AG09309 (cell line): ENCODE measurements at places on chromosomes 11 and 22.
A peak's percentile ranks its signal among the peaks of the same experiment; 100 is the strongest.

- DNase-seq, result no peak
These were observed 34.6 kb downstream of the FAM83F start for GRCh38 chr22:40029189-40029890.

GRCh38 chr11:3165152-3165705 lies at the start of gene OSBPL5:
TSS of gene OSBPL5 (minus strand) at chr11:3165310. CDS start at chr11:3129148, 36,162 bp downstream.
- no peak for DNase-seq

DNA sequence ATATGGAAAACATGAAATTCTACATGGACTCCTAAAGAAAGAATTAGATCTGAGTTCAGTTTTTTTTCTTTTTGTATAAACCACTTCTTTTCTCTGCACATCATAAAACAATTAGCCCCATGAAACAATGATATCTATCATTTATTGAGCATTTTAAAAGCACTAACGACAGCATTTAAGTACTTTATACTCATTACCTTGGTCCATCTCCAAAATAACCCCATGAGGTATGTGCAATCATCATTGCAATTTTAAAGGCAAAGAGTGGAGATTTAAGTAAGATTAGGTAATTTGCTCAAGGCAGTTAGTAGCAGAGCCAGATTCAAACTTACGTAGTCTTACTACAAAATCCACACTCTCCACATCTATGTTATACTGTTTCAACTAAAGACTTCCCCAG lies 177.7 kb upstream of the RAG2 start:
- DNase-seq, result no peak

- no peak for DNase-seq
These were observed 4.0 kb downstream of the ARL14EP start for GRCh38 chr11:30326906-30327305.

GRCh38 chr11:9820260-9820659 lies 156.4 kb downstream of the SWAP70 start:
- DNase-seq, result no peak

- no peak for DNase-seq
These were observed 11.7 kb downstream of the CERK start for GRCh38 chr22:46726066-46726985.

DNA sequence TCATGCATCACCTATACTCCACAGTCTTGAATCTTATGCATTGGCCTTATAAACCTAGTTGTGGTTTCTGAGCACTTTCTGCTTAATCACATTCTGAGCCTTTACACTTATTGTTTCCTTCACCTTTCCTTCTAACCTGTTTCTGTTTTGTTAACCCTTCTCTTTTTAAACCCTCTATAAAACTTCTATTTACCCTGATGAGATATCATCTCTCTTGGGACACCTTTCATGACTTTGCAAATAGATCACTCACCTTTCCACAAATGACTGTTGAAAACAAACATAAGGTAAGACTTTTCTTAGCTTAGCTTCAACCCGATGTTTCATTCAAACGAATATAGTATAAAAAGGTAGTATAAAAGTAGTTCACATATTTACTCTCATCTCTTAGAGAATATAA lies 483.6 kb downstream of the FAM181B start:
- no peak for DNase-seq

- no peak for DNase-seq
These were observed 185.8 kb upstream of the POU2AF2 start for GRCh38 chr11:111059726-111060125.

GRCh38 chr22:42162728-42163489 lies 32.3 kb upstream of the CYP2D6 start:
- no peak for DNase-seq

DNA sequence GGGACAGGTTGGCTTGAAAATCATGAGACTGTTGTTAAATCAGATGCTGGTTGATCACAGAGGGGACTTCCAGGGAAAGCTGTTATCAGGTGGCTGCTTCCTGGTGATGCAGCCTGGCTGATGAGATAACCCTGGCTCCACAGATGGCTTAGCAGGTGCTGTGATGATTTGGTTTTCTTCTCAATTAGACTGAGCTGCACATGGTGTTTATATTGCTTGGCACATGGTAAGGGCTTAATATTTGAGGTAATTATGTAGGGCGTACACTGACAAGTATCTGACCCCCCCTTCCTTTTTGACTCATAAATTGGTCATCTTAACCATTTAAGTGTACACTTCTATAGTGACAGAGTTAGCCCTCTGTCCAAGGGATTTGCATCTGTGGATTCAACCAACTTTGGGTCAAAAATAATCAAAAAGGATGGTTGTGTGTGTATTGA lies 7.0 kb downstream of the RPS3 start:
- no peak for DNase-seq

- DNase-seq, result peak; percentile 77
These were observed 1.2 kb upstream of the ARHGEF12 start for GRCh38 chr11:120334894-120335462.

DNA sequence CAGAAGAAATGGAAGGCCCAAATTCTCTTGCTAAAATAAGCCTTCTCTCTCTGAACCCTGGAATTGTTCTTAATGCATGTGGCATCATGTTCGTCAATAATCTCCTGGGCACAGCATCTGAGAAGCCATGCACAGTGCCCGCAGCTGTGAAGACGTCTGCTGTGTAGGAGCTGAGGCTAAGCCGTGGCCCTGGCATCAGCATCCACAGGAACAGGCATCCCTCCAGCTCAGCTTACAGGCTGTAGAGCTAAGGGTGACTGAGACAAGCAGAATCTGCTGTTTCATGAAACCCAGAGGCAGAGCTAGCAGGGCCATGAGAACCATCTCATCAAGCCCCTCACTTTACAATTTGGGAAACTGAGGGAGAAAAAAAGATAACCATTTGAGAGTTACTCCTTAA lies 60.6 kb downstream of the SEZ6L start:
- DNase-seq, result no peak

- no peak for DNase-seq
These were observed 118.8 kb downstream of the MPPED1 start for GRCh38 chr22:43530349-43531201.

DNA sequence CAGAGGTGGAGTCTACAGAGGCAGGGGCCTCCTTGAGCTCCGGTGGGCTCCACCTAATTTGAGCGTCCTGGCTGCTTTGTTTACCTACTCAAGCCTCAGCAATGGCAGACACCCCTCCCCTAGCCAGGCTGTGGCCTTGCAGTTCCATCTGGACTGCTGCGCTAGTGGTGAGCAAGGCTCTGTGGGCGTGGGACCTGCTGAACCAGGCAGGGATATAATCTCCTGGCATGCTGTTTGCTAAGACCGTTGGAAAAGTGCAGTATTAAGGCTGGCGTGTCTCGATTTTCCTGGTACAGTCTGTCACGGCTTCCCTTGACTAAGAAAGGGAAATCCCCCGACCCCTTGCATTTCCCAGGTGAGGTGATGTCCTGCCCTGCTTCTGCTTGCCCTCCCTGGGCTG lies 77.7 kb downstream of the GDPD4 start:
- no peak for DNase-seq

- no peak for DNase-seq
These were observed 304.5 kb downstream of the JRKL start for GRCh38 chr11:96694338-96694737.

- DNase-seq, result no peak
These were observed 632 bp downstream of the OR10Q1 start for GRCh38 chr11:58227956-58228615.

- DNase-seq, result no peak
These were observed 14.4 kb downstream of the ATXN10 start for GRCh38 chr22:45686004-45686403.

DNA sequence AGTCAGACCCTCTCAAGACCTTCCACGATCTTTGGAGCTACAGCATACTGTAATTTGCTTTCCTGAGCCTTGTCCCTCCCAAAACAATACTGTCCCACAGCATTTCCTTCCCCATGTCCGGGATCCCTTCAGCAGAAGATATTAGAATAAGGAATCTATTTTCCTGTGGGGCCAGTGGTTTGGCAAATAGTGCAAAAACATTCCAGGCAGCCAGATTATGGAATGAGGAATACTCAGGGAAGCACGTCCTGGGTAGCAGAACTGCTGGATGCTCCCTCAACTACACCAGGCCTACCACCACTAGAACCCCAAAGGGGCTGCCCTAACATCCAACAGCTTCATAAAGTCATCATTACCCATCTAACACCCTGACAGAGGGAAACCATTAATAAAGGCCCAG lies 61.5 kb downstream of the AAMDC start:
- no peak for DNase-seq

DNA sequence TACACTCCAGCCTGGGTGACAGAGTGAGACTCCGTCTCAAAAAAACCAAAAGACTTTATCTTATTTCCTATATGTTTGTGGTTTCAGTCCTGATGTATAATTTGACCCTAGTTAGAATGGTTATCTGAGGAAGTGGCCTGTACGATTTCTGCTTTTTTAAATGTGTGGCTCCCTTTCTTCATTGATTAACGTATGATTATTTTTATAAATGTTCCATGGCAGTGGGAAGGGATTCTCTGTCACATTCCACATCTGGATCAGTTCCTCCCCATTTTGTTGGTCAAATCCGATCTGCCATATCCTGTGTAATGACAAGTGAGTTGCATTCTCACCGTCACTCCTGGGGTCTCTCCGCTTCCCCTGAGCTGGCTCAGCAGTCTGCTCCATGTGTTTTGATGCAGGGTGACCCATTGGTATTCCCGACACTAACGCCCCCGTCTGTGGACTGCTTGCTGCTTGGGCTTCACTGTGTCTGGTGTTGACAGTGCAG lies 20.3 kb downstream of the NEAT1 start:
- DNase-seq, result no peak

GRCh38 chr11:102912482-102912830 lies 37.7 kb upstream of the MMP12 start:
- DNase-seq, result no peak

DNA sequence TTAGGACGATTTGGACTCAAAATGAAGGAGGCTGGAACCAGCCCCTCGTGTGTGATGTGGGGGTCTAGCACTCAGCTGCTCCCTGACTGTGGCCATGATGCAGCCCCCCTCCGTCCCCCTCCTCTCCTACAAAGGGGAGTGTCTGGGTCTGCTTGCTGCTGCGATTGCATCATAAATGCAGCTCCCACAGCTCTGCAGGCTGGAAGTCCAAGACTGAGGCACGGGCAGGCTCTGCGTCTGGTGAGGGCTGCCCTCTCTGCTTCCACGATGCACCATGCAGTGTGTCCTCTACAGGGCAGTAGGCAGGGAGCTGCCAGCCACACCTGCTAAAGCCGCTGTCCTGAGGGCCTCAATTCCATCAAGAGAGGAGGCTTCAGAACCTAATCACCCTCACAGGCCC lies 432.1 kb downstream of the BRD1 start:
- no peak for DNase-seq

DNA sequence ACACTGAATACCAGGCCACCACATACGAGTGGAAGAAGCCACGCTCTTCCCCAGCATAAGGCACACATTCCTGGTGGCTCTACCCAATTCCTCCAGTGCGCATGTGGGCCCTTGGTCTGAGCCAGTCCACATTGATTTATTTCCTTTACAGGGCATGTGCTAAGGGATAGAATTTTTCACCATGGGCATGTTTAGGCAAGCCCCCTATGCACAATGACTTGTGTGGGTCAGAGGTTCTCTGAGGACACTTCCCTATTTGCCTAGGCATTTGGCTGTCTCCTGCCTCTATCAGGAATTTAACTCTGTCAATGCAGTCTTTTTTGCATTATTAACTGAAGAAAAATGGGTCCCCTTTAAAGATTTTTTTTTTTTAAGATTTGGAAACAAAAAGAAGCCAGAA lies 718.1 kb downstream of the NTM start:
- DNase-seq, result no peak

- DNase-seq, result peak; percentile 88
These were observed 2.6 kb upstream of the VWCE start for GRCh38 chr11:61297746-61298145.

DNA sequence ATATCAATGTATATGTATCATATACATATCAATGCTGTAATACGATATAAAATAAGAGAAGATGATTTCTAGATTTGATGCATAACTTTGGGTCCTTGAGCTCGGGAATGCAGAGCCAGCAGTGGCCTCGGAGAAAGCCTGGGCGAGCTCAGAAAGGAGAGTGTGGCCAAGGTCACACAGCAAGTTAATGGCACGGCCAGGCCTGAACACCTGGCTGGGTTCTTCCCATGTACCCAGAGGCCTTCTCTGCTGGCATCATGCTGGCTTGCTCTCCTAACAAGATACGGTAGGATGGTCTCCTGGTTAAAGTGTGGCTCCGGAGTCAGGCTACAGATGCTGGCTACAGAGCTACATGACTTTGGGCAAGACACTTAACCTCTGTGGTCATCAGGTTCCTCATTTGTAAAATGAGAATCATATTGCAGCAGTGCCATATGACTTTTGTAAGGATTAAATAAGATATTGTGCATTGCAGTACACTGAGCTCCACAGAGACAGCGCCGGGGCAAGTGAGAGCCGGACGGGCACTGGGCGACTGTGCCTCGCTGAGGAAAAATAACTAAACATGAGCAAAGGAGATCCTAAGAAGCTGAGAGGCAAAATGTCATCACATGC lies 29.9 kb downstream of the TPST2 start:
- DNase-seq, result no peak

- DNase-seq, result no peak
These were observed 82.5 kb downstream of the SGSM3 start for GRCh38 chr22:40452730-40453487.

DNA sequence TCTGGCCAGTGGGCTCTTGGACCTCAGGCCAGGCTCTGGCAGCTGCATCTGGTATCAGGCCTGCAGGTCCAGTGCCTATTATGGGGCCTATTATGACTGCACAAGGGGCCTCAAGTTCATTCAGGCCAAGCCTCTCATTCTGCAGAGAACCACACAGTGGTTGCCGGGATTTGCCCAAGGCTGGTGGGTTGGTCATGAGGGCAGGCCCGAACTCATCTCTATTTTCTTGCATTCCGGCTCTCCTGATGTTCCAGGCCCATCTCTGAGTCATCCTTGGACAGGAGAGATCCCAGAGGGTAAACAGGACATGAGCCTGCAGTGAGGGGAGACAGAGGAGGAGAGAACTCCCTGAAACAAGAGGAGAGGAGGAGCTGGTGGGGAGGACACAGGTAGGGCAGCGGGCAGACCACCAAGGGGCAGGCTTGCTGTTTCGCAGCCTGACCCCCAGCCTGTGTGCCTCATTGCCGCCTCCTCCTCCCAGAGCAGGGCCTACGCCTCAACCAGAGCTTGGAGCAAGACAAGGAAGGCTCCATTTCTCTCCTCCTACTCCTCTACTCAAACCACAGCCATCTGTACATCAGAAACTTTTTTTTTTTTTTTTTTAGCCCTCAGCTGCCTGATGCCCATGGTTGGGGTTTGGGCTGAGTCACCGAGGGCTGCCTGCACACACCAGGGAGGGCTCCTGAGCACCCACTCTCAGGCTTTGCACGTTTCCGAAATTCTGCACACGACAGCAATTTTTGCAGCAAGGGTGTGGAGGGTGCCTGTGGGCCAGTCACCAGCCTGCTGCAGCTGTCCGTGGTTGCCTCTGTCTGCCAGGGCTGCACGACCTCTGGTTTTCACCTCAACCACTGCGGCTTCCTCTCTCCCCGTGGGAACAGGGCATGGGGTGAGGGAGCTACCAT lies 12.7 kb upstream of the TREH start:
- DNase-seq, result no peak
